Posterior cingulate gyrus (tissue), 11 donors: ENCODE measurements at places on chromosomes 2 and 18.

- DNase-seq = no peak
Measured at GRCh38 chr2:238553159-238553558, 126.4 kb downstream of the ASB1 start.

DNA sequence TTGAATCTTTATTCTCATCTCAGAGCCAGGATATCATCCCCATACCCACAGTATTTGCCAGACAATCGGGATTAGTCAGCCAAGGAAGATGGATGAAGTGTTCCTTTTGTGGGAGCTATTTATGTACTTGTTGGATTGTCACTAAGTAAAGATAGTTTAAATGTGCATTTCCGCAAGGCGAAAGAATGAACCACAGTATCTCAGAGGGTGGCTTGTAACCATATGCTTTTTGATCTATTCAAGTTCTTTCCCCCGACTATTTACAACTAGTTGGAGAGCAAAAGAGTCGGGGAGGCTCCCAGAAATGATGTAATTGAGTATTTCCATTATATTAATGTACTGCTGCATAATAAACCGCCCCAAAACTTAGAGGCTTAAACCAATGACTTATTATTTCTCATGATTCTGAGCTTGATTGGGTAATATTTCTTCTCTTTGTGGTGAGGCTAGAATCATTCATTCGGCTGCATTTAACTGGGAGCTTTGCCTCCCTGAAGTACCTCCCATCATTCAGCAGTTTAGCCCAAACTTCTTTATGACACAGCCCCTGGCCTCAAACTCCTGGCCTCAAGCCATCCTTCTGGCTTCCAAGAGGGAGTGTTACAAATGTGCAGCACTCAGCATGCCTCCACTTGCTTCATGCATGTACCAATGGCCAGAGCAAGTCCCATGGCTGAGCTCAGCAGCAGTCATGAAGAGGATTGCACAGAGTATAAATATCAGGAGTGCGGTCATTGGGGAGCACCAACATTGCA, 423.7 kb downstream of the METTL4 start:
- DNase-seq = no peak

DNA sequence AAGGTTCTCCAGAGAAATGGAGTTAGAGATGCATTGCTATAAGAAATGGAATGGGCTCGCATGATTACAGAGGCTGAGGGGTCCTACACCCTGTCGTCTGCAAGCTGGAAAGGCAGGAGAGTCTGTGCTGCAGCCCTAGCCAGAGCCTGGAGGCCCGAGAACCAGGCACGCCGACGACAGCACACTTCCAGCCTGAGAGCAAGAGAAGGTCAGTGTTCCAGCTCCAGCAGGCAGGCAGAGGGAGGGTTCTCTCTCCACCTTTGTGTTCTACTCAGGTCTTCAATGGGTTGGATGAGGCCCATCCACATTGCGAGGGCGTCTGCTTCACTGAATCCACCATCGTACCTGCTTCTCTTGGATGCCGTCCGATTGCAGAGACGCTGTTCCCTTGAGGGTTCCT, 177.6 kb upstream of the HDAC4 start:
- peak; percentile 36 for DNase-seq

- no peak for DNase-seq
Measured at GRCh38 chr2:184363213-184363612, 235.1 kb upstream of the ZNF804A start.

- DNase-seq = no peak
Measured at GRCh38 chr2:19673213-19673791, 228.5 kb downstream of the TTC32 start.

GRCh38 chr2:126963390-126963789, 64.7 kb downstream of the TEX51 start:
- no peak for DNase-seq

DNA sequence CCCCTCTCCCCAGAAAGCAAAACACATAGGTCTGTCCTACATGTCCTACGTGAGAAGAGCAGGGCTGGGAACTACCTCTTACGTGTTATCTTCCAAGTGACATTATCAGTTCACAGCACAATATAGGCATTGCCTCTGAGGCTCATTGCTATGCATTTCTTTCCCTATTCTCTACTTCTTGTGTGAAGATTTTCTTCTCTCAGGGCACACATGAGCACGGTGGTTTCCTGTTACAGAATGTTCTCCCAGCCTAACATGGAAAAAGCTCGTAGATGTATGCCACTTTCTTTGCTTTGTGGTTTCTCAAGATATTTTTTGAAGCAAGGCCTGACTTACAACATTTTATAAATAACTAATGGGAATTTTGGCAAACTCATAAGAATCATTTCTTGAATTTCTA, 19.4 kb upstream of the DSC3 start:
- DNase-seq = no peak

- no peak for DNase-seq
Measured at GRCh38 chr2:215874418-215874817, 138.9 kb downstream of the MREG start.

- DNase-seq = no peak
Measured at GRCh38 chr2:112032689-112033465, 22.2 kb upstream of the TMEM87B start.

DNA sequence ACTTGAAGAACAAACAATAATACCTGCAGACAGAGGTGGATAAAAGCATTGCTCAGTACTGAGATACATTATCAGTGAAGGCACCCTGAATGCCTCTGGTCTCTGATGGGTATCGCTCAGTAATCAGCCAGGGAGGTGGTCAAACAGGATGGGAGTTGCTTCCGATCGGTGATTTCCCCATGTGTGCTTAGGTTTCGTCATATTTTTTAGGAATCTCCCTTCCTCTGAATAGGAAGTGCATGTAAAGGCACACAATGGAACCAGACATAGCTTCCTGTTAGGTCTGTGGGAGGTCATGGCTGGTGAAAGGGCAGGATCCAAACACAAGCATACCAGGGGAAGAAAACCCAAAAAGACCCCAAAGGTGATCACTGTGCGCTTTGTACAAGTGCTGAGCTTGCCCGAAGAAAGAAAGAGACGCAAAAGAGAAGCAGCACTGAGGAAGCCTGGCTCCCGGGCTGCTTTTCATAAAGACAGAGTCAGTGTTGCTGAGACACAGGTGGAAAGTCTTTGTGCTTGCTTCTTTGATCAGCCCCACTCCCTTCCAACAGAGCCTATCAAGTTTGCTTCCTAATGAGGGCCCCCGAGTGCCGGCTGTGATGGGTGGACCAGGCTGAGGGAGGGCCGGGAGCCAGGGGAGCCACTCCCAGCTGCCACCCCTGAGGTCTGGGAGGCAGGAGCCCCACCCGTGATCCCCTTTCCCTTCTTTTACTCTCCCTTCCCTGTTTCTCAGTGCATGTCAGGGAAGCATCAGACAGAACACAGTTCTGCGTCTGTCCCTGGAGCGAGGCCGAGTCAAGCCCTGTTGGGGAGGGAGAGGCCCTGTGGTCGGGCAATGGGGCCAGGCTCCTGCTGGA, 138.2 kb downstream of the SH3RF3 start:
- DNase-seq = no peak

DNA sequence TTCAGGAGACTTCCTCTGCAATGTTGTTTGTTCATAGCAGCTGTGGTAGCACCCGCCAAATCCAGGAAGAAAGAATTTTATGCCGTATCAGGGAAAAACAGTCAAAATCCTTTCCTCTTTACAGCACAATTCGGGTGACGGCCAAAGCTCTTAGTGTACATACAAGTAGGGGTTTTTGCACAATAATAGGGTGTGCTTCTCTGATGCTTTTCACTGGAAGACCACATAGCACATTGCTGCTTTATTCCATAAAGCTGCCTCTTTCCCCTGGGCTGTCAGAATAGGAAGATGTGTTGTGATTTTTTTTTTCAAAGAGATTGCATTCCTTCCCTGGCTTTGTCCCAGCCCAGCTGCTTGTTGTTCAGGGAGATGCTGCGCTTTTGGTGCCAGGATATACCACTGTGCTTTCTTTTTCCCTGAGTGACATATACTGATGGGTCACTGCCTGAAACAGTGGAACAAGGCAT, 27.2 kb upstream of the LANCL1 start:
- DNase-seq = peak; percentile 93

GRCh38 chr2:233928594-233929351, 11.6 kb downstream of the TRPM8 start:
- peak; percentile 88 for DNase-seq

DNA sequence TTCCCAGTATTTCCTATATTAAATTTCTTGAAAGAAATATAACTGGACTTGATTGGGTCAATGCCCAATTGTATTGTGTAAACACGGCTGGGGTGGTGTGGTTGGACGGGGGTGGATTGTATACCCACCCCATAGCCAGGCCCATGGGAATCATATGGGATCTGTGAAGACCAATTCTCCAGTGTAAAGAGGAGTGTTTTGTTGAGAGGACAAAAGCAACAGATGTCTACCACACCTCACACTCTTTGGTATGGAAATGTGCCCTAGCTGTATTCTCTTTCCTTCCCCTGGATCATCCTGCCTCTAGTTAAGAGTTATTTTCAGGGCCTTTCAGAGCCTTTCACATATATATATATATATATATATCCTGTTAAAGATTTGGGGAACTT, 57.5 kb upstream of the TGIF1 start:
- no peak for DNase-seq

GRCh38 chr2:12741380-12741779, 24.6 kb downstream of the TRIB2 start:
- DNase-seq = no peak

DNA sequence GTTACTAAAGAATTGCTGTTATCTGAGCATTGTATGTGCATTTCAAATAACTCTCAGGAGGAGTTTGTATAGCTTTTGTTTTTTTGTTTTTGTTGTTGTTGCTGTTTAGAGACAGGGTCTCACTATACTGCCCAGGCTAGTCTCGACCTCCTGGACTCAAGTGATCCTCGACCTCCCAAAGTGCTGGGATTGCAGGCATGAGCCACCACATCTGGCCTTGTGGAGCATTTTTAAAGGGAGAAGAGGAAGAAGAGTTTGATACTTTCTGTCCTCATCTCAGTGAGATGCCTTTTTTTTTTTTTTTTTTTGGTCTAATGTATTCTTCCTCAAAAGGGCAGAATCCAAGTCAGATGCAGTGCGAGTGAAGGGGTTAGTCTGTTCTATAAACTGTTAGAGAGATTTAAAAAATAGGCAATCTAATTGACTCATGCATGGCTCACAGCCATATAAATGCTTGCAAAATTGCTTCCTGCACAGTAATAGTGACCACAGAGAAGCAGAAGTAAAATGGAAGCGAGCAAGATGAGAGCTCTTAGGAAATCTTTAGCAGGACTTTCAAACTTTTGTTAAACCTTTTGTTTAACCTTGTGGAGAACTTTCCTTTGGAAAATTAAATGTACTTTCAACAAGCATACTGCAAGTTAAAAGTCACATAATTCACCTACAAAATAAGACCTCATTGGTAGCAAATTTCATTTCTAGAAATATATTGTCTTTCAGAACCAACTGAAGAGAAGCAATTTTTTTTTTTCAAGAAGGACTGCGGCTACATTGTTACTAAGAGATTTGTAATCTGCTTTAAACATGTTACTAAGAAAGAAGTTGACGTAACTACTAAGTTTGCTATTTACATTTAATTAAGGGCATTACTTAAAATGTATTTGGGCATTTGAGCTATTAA, 52.3 kb upstream of the ROCK1 start:
- DNase-seq = no peak

GRCh38 chr2:15749460-15750432, 158.1 kb downstream of the DDX1 start:
- no peak for DNase-seq

DNA sequence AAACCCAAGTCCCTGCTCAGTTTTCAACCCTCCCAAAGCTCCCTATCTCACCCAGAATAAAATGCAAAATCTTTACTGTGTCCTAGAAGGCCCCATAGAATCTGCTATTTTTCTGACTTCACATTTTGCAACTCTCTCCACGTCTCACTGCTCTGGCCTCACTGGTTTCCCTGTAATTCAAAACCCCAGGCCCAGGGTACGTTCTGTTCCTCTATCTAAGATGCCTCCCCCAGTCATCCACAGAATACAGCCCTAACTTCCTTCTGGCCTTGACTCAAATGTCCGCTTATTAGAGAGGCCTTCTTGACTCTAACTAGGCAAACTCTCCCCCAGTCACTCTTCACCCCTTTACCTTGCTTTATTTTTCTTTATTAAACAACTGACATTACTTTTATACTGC, 42.0 kb downstream of the FAM161A start:
- DNase-seq = no peak

GRCh38 chr2:96801786-96802595, 14.1 kb upstream of the CNNM3 start:
- DNase-seq = no peak

GRCh38 chr2:65057391-65058052, 1.3 kb downstream of the CEP68 start:
- DNase-seq = no peak

- DNase-seq = no peak
Measured at GRCh38 chr2:209629597-209629996, 142.0 kb upstream of the UNC80 start.

GRCh38 chr2:145304501-145304900, 784.6 kb upstream of the ZEB2 start:
- DNase-seq = no peak

- no peak for DNase-seq
Measured at GRCh38 chr2:209260281-209260680, 163.6 kb upstream of the MAP2 start.

- no peak for DNase-seq
Measured at GRCh38 chr2:236254001-236254400, 10.2 kb downstream of the ASB18 start.

GRCh38 chr2:217928324-217929181, 74.2 kb downstream of the TNS1 start:
- peak; percentile 55 for DNase-seq

DNA sequence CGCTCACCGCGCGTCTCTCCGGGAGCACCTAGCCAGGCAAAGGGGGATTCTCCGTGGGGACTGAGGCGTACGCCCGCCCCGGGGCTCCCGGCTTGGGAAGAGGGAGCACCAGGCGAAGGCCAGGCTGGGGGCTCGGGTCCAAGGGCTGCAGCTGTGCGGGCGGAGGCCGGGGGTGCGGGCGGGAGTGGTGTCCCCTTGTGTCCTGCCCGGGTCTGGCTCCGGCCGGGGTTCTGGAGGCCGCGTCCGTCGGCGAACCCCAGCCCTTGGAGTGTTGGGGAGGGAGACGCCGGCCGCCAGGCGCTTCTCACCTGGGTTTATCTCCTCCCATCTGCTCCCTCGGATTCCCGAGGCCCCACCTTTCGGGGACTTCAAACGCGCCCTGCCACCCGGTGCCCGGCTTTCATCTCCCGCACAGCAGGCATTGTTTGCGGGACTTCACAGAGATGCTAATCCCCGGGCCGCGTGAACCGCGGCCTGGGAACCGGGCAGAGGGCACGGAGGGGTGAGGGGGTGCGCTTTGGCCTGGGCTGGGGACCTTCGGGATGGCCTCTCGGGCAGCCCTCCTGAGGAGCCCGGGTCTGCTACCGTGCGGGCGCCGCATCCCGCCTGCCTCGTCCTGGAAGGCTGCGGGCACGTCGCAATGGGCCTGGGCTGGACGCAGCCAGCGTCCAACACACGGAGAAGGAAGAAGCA, 5.0 kb upstream of the GBX2 start:
- no peak for DNase-seq

- no peak for DNase-seq
Measured at GRCh38 chr2:121386102-121386501, 101.1 kb upstream of the TFCP2L1 start.

- no peak for DNase-seq
Measured at GRCh38 chr2:5007596-5007995, 684.6 kb upstream of the SOX11 start.
